NCI-H226 (cell line): ENCODE measurements at places on chromosomes 5 and 9.
A peak's percentile ranks its signal among the peaks of the same experiment; 100 is the strongest.

DNA sequence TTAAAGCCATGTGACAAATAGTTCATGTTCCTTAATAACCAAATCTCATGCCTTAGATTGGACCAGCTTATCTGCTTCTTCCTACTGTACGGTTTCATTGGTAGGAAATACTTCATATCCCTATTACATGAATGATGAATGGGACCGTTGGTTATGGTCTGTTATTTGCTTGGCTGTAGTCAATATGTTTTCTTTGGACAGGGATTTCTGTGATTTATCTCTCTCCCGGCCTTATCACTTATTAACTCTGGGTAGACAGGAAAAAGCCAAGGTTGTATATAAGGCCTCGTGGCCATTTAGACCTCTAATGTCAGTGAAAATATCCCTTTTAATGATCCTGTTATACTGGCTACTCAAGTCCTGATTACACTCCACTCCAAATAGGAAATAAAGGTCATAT, 330.6 kb downstream of the EBF1 start:
- DNase-seq: no peak

GRCh38 chr5:72543811-72544210, 36.6 kb upstream of the ZNF366 start:
- no peak for DNase-seq

DNA sequence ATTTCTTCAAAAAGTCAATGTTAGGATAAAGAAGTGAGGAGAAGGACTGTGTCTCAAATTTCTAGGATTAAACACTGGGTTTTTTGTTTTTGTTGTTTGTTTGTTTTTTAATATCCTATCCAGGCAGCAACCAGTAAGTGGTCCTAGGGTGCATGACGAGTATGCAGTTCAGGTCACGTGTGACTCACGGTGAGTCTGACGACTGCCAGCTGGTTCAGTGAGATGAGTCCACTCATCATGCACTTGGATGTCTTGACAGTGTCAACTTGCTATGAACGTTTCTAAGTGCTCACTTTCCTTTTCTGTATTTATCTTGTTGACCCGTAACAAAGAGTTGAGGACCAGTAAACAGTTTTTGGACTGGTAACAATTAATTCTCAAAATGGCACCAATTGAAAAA, 32.7 kb downstream of the ATG10 start:
- no peak for DNase-seq

DNA sequence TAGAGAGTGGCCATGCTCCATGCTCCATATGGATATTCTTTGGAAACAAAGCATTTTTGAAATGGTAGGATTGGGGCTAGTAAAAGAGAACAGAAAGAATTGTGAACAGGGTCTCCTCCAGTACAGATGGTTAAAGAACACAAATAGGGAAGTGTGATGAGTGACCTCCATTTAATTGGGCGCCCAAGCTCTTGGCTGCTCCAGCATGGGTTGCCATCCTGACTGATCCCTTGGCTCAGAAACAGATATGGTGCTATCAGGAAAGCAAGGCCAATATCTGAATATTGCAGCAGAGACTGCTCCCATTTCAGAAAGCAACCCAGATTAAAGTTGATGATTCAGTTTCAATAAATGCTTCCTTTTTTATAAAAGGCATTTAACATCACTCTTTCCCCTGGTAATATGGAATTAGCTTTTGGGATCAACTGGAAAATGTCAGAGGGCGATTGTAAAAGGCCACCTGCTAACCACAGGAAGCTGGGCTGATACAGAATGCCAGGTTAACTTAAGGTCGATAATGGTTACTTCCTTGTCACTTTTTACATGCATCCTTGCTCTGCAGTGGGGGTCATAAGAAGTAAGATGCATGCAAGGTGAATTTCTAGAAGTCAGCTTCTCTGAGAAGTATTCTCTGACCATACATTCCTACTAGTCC, 52.9 kb downstream of the TMC1 start:
- no peak for DNase-seq

DNA sequence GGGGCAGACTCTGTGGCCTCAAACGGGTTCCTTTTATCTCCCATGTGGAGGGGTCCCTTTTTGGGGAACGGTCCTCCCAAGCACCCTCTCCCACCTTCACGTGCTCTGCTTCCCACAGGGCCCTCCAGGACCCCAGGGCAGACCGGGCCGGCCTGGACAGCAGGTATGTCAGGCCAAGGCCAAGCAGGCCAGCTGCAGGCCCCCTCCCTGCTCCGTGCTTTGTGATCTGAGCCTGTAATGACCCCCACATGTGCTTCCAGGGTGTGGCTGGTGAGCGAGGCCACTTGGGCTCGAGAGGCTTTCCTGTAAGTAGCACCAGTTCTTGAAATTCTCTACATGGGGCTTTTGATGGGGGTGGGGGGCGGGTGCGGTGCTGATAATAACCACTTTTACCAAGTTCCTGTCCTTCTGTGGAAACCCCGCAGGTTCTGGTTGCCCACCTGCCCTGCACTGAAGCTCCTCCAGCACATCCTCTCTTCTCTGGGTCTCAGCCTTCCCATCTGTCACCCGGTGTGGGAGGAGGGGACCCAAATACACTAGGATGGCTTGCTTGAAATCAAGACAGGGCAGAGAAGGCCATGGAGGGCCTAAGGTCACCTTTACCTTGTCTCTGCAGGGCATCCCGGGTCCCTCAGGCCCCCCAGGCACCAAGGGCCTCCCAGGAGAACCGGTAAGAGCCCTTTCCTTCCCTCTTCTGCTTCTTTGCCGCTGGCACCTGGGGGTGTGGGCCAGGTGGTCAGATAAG, 57.9 kb upstream of the ORM1 start:
- DNase-seq: no peak

- DNase-seq: no peak
Measured at GRCh38 chr5:85998656-85999055, 619.1 kb upstream of the COX7C start.

- no peak for DNase-seq
Measured at GRCh38 chr5:138491284-138491648, 26.0 kb downstream of the EGR1 start.

GRCh38 chr5:136927571-136927970, 562.2 kb upstream of the TRPC7 start:
- DNase-seq: no peak

GRCh38 chr5:134534058-134534725, 8.7 kb downstream of the JADE2 start:
- DNase-seq: no peak

- DNase-seq: peak; percentile 49
Measured at GRCh38 chr5:89930591-89931392, 478.8 kb downstream of the CETN3 start.

- no peak for DNase-seq
Measured at GRCh38 chr5:124747791-124748686, 1.6 kb upstream of the ZNF608 start.

DNA sequence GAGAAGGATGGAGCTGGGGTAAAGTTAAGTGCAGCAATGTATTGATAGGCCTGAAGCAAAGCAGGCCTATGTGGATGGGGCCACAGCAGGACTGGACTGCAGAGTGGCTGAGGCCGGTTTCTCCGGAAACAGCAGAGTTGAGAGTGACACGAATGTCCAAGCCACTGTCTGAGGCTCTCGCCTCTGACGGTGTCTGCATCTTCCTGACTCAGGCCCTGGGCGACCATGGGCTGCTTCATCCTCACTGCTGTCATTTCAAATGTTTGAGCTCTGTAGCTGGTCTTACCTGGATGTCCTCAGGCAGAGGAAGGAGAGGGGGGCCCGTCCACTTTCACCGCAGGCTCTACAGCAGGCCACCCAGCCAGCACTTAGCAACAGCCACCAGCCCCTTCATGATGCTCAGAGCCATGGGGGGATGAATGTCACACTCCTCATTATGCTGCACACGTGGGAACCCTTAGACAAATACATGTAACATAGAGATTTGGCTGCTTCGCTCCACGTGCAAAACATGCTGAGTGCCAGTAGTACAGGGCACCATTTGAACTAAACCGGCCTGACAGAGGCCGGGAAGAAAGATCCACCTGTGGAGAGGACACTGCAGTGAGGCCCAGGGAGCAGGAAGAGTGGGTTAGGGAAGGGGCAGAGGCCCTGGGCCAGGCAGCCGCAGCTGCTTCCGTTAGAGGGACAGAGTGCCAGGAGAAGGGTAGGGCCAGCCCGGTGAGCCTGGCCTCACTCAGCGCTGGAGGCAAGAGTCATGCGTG, 31.7 kb upstream of the NXNL2 start:
- DNase-seq: no peak
